ENCODE measurements at places on chromosomes 16 and 17.
A peak's percentile ranks its signal among the peaks of the same experiment; 100 is the strongest.

DNA sequence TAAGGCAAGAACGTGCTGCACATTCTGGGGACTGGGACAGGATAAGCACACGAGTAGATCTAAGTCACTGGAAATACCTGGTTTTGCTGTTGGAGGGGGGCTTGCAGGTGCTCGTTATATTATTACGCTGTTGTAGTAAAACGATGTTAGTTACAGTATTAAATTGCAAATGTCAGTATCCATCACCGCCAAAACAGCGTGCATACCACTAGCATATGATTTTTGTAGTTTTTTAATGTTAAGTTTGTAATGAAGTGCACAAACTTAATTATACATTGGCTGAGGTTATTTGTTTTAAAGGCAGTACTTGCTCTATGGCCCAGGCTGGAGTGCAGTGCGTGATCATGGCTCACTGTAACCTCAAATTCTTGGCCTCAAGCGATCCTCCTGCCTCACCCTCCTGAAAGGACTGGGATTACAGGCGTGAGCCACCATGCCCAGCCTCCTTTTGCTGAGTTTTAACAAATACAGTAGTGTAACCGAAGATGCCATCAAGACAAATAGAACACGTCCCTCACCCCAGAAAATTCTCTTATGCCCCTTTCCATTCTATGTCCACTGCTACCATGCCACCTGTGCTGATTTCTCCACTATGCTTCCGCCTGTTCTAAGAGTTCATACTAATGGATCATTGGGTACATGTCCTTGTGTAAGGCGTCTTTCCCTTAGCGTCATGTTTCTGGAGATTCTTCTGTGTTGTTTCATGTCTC lies 20.7 kb upstream of the CSNK1D start:
- no peak for DNase-seq

DNA sequence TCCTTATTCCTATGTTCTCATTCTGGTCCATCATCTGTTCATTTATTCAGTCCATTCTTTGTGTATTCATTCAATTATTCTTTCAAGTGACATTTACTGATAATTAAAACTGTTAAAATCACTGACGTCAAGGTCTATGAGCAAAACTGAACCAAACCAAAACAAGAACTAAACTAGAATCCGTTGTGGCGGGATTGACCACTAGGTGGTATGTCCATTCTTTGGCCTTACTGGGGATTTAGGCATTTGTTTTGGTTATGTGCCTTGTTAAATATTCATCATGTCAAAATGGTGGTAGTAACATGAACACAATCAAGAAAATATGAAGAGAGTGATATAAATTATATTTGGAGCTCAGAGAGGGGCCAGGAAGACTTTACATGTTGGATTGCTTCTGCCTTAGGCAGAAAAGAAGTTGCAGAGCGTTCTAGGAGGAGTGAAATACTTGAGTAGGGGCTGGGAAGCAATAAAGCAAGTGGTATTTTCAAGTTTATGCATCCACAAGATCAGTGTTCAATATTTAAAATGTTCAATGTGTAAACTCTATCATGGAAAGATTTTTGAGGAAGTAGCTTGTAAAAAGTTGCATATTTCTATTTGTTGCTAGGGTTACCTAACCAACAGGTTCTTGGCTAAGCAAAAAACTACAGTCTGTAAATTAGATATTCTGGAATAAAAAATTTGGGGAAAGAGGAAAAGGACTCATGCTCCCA lies 129.0 kb downstream of the CDH13 start:
- peak; percentile 5 for DNase-seq

DNA sequence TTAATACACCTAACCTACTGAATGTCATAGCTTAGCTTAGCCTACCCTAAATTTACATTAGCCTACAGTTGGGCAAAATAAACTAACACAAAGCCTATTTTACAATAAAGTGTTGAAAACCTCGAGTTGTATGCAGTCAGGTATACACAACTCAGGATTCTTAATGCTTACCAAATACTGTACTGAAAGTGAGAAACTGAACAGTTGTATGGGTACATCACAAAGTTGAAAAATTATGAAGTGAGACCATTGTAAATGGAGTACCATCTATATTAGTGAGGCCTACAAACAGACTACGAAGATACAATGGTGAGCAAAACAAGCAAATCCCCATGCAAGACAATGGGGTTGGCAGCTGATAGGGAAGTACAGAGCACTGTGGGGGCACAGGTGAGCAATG lies 79.7 kb downstream of the VAT1L start:
- no peak for DNase-seq

DNA sequence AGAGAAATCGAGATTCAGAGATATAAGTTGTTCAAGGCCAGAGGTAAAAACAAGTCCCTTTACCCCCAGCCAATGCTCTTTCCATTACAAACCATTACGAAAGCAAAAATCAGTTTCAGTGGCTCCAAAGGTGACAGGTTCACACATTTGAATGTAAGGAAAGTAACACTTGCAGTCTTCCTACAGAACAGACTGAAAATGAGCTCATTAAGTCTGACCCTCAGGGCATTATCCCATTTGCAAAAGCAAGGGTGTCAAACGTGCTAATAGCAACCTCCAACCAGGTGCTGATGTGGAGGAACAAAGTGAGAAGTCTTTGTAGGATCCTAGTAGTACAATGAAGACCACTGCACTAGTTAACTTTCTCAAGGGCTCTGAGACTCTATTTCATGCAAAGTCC lies 65.2 kb downstream of the XPO6 start:
- no peak for DNase-seq

DNA sequence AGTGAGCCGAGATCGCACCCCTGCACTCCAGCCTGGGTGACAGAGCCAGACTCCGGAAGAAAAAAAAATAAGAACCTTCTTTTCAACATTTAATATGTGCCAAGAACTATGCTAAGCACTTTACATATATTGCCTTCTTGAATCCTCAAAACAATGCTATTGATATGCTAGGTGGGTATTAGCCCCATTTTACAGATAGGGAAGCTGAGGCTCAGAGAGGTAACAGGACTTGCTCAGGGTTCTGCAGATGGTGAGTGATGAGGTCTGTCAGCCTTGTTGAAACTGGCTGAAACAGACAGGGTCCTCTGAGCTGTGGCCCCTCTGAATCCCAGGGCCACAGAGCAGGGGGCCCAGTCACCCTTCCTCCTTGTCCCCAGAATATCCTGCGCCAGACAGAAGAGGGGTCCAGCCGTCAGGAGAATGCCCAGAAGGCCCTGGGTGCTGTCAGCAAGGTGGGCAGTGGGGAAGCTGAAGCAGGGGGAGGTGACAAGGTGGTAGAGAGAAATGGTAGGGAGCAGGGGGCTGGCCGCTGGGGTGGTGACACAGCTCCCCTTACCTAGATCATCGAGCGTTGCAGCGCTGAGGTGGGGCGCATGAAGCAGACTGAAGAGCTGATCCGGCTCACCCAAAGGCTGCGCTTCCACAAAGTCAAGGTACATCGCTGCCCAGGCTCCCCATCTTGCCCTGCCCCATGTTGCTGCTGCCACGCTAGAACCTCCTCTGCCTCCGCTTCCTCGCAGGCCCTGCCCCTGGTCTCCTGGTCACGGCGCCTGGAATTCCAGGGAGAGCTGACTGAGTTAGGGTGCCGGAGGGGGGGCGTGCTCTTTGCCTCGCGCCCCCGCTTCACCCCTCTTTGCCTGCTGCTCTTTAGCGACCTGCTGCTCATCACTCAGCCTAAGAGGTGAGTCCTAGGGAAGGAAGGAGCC lies 8.2 kb downstream of the ARHGEF15 start:
- DNase-seq: no peak

- DNase-seq: no peak
Observed at GRCh38 chr16:17130733-17131132, 340.0 kb downstream of the XYLT1 start.

DNA sequence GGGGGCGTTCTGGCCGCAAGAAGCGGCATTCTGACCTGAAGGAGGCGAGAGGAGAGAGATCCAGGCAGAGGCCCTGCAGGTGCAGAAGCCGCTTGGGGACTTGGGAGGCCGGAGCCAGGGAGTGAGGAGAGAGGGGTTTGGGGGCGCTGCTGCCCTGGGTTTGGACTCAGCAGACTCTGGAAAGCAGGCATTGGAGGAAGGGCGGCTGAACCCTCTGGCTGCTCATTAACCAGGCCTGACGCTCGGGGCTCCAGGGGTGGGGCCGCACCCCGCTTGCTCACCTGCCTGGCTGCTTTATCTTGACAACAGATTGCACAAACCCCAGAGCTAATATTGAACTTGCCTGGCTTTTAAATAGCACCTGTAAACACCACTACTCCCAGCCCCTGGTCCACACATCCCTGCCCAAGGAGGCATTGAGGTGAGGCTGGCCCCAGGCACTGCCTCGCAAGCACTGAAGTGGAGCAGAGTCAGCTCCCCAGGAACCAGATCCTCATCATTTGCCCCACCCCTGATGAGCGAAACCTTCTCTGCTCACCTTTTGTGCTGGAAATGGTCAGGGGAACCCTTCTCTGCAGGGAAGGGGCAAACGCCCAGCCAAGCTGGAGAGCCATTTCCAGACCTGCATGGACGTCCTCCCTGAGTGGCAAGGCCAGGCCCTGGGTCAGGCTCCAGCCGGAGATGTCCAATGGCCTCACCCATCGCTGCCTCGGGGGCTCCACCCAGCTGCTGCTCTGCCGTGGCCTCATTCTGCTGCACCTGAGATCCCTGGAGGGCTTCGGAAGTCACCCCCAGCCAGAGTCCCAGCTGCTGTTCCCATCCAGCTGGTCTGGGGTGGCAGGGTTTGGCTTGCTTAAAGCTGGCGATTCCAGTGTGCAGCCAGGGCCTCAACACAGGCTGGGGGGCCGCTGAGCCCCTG lies 190.2 kb upstream of the GSE1 start:
- peak; percentile 45 for DNase-seq

DNA sequence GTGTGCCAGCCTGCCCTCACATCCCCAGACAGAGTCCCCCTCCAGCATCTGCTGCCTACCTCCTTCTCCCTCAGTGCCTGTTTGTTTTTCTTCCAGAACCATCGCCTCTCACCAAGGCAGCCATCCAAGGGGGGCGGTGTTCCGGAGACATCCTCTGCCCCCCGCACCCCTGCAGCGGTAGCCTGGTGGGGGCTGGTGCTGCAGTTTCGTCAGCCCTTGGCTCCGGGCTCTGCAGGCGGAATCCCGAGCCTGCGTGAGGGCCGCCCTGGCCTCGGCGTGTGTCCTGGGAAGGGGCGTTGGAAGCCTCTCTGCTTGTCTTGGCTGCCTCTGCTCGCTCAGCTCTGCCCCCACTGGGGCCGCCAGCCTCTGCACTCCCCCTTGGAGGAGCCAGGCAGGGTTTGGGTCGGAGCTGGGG lies 126.0 kb upstream of the CIBAR2 start:
- no peak for DNase-seq

- no peak for DNase-seq
Observed at GRCh38 chr17:57422574-57423164, 166.3 kb downstream of the MSI2 start.

GRCh38 chr17:75501378-75502071 lies 13.8 kb downstream of the CASKIN2 start:
- no peak for DNase-seq

DNA sequence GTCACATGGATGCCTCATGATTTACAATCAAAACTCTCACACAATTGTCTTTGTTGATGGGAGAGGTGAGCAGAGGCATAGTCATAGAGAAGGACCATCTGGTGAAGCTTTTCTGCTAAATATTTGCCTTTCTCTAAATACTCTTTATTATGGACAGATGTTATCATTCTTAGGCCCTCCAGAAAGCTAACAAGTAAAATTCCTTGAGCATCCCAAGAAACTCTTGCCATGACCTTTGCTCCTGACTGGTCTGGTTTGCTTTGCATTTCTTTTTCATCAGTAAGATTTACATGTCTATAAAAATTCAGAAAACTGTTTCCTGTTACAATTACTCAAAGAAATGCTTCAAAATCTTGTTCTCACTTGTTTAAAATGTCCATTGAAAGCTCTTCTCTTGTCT lies 1336.6 kb upstream of the CDH8 start:
- no peak for DNase-seq

- DNase-seq: no peak
Observed at GRCh38 chr16:79754501-79754900, 154.0 kb upstream of the MAF start.

DNA sequence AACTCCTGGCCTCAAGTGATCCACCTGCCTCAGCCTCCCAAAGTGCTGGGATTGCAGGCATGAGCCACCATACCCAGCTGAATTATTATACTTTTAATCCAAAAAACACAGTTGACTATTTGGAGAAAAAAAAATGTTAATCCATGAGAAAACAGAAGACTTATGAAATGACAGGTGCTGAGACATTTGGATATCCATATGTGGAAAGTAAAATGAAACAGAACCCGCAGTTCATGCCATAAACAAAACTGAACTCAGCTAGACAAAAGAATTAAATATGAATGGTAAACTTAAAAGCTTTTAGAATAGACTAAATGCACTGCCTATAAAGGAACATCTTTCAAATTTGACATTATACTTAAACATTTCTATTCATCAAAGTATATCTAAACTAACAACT lies 8.2 kb upstream of the RBBP6 start:
- DNase-seq: no peak

- no peak for DNase-seq
Observed at GRCh38 chr16:57953857-57954256, 17.1 kb downstream of the CNGB1 start.

GRCh38 chr16:17205279-17206211 lies 265.2 kb downstream of the XYLT1 start:
- DNase-seq: peak; percentile 31

GRCh38 chr16:9476744-9477143 lies 385.3 kb downstream of the HAPSTR1 start:
- no peak for DNase-seq

GRCh38 chr17:9364837-9365430 lies 210.7 kb downstream of the STX8 start:
- DNase-seq: no peak

DNA sequence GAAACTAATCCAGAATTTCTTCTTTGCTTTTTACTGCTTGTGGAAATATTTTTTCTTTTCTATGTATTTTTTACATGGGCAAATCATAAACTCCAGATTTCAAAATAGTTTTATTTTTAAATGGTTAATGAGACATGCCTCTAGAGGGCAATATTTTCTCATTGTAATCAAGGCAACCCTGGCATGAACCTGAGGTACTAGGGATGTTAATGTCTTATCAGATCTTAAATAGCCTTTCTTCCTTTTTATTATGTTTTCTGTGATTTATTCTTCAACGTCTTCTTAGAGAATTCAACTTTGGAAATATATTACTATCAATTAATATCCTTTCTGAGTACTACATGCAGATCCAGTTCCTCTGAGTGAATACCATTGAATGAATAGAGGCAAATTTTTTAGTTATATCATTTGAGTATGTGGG lies 324.7 kb downstream of the BCAS3 start:
- no peak for DNase-seq

- no peak for DNase-seq
Observed at GRCh38 chr16:50083996-50084395, 18.2 kb downstream of the HEATR3 start.

Data from NCI-H1417 (cell line).